ENCODE measurements at places on chromosomes 6 and 20.

DNA sequence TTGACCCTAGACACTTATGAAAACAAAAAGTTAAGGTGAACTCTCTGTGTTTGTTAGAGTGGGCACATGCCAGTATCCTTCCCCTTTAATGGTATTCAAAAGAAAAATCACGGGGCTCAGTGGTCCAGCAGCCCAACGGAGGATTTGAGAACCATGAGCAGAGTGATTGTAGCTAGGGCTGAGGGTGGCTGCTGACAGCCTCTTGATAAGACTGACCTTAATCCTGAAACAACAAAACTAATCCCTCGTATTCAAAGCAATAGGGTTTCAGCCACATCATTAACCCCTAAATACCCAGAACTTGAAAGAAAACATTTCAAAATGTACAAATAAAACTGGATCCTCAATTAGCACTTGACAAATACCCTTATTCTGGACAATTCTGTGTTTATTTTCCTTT, 95.1 kb downstream of the SNAP25 start:
- DNase-seq: no peak

- no peak for DNase-seq
Observed at GRCh38 chr20:32626859-32627636, 41.9 kb upstream of the NOL4L start.

DNA sequence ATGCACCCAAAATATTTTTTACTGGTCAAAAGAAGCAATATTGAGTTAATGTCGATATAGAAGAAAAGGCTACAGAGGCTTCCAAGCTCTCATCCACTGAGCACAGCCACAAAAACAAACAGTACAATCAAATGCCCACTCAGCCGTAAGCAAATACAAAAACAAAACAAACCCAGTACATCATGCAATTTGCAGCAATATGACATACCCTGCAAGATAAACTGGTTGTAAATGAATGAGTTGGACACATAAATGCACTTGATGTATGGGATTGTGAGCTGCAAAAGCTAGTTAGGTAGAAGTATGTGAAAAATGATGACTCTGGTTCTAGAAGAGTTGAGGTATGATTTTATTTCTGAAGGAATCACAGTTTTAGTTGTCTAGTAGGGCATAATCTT, 83.9 kb downstream of the SESN1 start:
- no peak for DNase-seq

DNA sequence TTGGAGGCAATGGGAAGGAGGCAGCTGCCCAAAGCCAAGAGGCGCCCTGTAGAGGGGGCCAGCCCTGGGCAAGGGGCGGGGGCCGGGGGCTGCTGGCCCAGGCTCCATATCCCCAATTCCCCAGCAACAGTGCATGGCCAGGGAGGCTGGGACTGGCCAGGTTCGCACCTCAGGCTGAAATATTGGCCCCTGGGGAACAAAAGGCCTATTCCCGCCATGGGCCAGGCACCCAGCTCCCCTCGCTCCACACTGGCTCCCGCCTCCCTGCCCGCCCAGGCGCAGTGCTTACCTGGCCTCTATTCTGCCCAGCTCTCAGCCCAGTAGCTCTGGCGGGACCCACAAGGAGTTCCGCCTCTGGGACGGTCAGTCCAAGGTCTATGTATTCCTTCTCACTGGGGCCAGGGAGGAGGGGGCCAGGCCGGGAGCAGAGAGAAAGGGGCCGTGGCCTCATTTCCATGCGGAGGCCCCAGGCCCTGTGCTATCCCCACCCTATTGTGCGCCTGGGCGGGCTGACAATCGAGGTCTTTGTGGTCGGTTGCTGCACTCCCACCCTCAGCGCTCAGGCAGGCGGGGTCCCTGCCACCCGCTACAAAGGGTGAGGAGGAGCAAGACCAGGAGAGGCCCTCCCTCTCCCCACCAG, 42.3 kb downstream of the YTHDF1 start:
- no peak for DNase-seq

GRCh38 chr6:165910184-165910966, 247.3 kb upstream of the PDE10A start:
- DNase-seq: no peak

- DNase-seq: no peak
Observed at GRCh38 chr6:70821751-70822150, 135.1 kb downstream of the B3GAT2 start.

DNA sequence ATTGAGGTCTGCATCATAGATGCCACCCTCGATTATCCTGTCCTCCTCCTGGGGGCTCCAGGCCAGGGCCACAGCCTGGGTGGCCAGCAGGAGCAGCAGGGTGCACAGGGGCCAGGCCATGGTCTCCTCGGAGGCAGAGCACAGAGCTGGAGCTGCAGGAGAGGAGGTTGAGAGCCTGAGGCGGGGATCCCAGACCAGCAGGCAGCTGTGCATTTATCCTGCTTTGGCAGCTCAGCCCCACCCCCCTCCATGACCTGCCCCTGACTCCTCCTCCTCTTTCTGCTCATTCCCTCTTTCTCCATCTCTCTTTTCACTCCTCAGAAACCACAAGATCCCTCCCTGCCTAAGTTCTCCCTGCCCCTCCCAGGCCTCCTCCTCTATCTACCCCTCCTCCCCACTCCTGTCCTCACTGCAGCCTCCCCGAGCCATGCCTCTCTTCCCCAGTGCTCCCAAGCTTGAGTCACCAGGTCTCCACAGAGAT, at the start of gene CST2:
TSS of gene CST2 (minus strand) at position 189 of the 481 bp plus-strand sequence. CDS start at position 120, 69 bp downstream.
- no peak for DNase-seq

GRCh38 chr20:30949761-30950160, 307.7 kb upstream of the DEFB115 start:
- DNase-seq: no peak

GRCh38 chr6:107847844-107848802, 24.0 kb upstream of the SCML4 start:
- no peak for DNase-seq

GRCh38 chr20:23027721-23028120, 7.4 kb upstream of the SSTR4 start:
- no peak for DNase-seq

GRCh38 chr6:24691550-24691949, 24.7 kb downstream of the ACOT13 start:
- DNase-seq: no peak

- DNase-seq: no peak
Observed at GRCh38 chr6:142013287-142013686, 119.4 kb upstream of the GJE1 start.

DNA sequence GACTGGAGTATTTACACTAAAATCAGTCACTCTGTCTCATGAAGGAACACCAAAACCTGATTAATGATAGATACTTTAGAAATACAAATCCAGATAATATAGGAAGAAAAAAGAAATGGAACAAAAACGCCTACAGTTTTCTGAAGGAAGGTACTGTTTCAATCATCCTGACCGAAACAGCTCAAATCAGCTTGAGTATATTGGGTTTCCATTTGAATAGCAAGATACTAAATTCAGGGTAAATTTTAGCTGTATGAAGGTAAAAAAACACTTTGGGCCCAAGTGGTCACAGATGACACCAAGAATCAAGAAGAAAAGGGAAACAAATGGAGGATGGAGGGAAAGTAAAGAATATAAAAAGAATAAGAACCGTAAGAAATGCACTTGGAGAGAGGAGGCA, 6.9 kb downstream of the ZSCAN23 start:
- DNase-seq: no peak

GRCh38 chr6:163288066-163288465, 126.5 kb upstream of the QKI start:
- DNase-seq: no peak

GRCh38 chr6:4545893-4546292, 230.3 kb upstream of the CDYL start:
- no peak for DNase-seq

GRCh38 chr6:8237668-8238067, 135.3 kb upstream of the EEF1E1 start:
- DNase-seq: no peak

DNA sequence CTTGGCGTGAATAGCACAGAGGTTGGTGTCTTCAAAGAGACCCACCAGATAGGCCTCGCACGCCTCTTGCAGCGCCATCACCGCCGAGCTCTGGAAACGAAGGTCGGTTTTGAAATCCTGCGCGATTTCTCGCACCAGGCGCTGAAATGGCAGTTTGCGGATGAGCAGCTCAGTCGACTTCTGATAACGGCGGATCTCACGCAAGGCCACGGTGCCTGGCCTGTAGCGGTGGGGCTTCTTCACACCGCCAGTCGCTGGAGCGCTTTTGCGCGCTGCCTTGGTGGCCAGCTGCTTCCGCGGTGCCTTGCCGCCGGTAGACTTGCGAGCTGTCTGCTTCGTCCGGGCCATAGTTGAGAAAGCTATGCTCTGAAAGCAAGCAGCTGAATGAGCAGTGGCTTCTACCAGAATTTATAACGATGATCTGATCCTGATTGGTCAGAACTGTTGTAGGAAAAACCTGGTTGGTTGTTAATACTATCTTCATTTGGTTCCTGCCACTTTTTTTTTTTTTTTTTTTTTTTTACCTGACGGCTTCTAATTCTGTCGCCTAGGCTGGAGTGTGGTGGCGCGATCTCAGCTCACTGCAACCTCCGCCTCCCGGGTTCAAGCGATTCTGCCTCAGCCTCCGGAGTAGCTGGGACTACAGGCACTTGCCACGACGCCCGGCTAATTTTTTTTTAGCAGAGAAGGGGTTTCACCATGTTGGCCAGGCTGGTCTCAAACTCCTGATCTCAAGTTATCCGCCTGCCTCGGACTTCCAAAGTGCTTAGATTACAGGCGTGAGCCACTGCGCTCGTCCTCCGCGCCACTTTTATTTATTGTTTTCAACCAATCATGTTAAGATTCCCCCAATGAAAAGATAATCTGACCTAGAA, 21.5 kb downstream of the OR2B2 start:
- peak; percentile 81 for DNase-seq

DNA sequence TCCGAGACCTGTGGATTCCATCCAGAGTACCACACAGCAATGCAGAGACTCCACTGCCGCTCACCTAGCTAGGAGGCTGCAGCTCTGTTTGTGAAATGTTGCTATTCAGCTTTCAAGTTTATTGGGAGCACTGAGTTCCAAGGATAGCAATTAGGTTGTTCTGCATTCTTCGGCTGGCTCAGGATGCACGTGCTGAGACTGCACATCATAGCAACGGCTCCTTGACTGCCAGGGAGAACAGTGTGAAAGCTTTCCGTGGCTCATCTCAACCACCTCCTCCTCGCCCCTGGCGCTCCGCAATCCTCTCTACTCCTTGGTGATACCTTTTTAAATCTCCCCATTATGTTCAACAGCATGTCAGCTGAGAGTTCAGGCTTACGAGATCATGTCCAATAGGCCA, 116.6 kb downstream of the TSHZ2 start:
- DNase-seq: no peak

- DNase-seq: no peak
Observed at GRCh38 chr6:33488339-33488738, 34.0 kb downstream of the ZBTB9 start.

DNA sequence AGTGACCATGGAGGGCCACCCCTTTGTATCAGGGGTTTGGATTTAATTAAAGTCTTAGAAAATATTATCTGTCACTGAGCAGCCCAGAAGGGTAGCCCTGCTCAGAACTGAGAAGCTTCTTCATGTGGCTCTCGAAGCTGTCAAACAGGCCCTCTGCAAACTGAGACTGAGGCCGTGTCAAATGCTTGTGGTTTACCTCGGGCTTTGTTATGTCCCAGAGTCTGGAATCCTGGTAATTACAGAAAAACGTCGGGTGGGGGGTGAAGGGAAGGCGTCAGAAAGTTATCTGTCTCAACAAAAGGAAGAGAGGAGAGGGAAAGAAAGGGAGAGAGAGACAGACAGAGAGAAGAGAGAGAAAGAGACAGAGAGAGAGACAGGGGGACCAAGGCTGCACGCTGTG, 200.8 kb downstream of the BMP7 start:
- no peak for DNase-seq

DNA sequence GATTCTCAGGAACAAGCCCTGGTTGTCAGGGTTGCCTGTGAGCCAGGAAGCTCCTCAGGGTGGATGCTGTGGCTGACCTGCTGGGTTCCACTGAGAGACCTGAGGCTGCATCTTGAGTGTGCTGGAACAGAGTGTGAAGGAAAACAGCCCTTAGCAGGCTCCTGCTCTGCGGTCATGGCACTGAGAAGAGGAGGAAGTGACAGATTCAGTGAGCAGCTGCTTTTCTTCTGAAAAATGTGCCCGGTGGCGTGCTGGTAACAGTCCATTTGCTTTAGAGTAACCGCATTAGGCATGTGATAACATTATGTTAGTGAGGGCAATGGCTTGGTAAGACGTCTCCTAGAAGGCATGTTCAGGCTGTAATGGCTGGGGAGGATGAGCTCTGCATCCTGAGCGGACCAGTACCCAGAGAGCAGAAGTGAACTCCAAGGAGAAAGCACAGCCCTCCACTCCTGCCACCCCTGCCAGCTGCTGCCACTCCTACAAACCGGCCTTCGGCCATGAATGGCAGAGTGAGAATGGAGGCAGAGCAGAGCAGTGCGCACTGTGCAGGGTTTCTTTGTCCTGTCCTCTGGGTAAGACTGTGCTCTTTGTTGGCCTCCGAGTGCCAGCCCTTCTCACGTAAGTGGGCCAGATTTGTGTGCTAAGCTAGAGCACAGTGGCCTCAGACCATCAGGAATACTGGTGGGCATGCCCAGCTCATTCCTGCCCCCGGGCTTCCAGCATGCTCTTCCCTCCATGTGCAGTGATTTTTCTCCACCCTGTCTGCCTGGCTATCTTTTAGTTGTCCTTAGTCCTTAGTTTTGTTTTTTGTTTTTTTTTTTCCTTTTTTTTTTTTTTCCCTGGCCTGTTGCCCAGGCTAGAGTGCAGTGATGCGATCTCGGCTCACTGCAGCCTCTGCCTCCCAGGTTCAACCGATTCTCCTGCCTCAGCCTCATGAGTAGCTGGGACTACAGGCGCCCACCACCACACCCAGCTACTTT, 98.1 kb upstream of the VSTM2L start:
- DNase-seq: peak; percentile 47

DNA sequence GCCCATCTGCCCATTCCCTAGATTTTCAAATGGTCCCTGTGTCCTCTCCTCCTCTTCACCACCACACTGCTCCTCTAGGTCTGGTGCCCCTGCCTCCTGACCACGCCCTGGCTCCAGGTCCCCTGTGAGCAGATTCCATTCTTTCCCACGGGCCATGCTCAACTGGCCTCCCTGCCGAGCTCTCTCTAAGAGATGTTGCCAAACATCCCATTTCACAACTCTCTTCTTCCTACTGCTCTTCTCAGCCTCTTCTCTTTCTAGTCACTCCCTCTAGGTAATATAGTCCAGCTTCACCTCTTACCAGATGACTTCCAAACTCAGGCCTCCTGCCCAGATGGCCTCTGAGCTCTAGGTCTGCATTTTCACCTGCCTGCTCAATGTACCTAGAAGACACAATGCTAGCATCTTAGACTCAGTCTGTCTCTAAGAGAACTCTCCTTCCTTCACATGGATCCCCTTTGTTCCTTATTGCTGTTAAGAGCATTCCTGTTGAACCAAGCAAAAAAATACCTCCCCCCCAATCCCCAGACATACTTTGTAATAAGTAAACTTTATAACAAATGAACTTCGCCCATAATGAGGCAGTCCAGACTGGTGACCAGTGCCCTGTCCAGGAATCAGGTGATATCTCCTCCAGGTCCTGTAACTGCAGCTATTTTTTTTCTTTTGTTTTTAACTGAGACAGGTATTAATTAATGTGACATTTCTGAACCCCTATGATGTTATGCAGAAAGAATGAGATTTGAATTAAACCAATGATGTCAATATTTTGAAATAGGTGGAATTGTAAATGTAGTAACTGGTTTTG, 79.0 kb downstream of the LYRM4 start:
- no peak for DNase-seq
